ENCODE measurements at places on chromosomes 1 and 21. TPM values are rescaled to one million over a fixed set of nuclear protein-coding genes. Genes with fewer than 3 reads are reported as not detected.

The RNU1-3 gene
- polyA plus RNA-seq, result not detected

The CYB561D1 gene
- polyA plus RNA-seq, result 5.0 TPM

The CLDN17 gene
- polyA plus RNA-seq, result not detected

The RBP7 gene
- 162 TPM for polyA plus RNA-seq

The RAB3B gene
- polyA plus RNA-seq, result under 0.01 TPM

The LAD1 gene
- polyA plus RNA-seq, result 1.8 TPM

The NPL gene
- 1.8 TPM for polyA plus RNA-seq

All from adipose tissue (tissue), 3 donors.